ENCODE measurements at places on chromosomes 12 and 14. TPM values are rescaled to one million over a fixed set of nuclear protein-coding genes. Genes with fewer than 3 reads are reported as not detected.

The NCKAP5L gene
- polyA plus RNA-seq = 0.92 TPM

The SDSL gene
- polyA plus RNA-seq = 32.6 TPM

The EP400 gene
- 3.2 TPM for polyA plus RNA-seq

The PROX2 gene
- 0.01 TPM for polyA plus RNA-seq

The GUCY2C gene
- 9.0 TPM for polyA plus RNA-seq

The MMP19 gene
- polyA plus RNA-seq = 6.0 TPM

The TMX1 gene
- 5.4 TPM for polyA plus RNA-seq

The CD4 gene
- 26.6 TPM for polyA plus RNA-seq

The PTPN21 gene
- 12.6 TPM for polyA plus RNA-seq

The SLC10A1 gene
- not detected for polyA plus RNA-seq

The AICDA gene
- not detected for polyA plus RNA-seq

The MMAB gene
- polyA plus RNA-seq = 64.3 TPM

The B4GALNT3 gene
- polyA plus RNA-seq = 12.0 TPM

The TPPP2 gene
- polyA plus RNA-seq = 0.36 TPM

The RASSF9 gene
- polyA plus RNA-seq = 0.60 TPM

The MYL2 gene
- polyA plus RNA-seq = 19.0 TPM

The KSR2 gene
- 0.46 TPM for polyA plus RNA-seq

The RASSF8 gene
- polyA plus RNA-seq = 6.0 TPM

The EGLN3 gene
- 58.9 TPM for polyA plus RNA-seq

The FBLN5 gene
- polyA plus RNA-seq = 3.0 TPM

The DTX1 gene
- 1.2 TPM for polyA plus RNA-seq

The C12orf50 gene
- not detected for polyA plus RNA-seq

The PTPRR gene
- 22.8 TPM for polyA plus RNA-seq

The SLC6A13 gene
- polyA plus RNA-seq = 0.10 TPM

The APOF gene
- polyA plus RNA-seq = not detected

The CAPZA3 gene
- not detected for polyA plus RNA-seq

The OTX2 gene
- polyA plus RNA-seq = not detected

The IGF1 gene
- polyA plus RNA-seq = 12.0 TPM

The GLI1 gene
- polyA plus RNA-seq = 1.5 TPM

The NR2C1 gene
- polyA plus RNA-seq = 12.2 TPM

The RND1 gene
- 2.4 TPM for polyA plus RNA-seq

The CEBPE gene
- not detected for polyA plus RNA-seq

The LRIG3 gene
- 6.6 TPM for polyA plus RNA-seq

The C12orf60 gene
- 0.96 TPM for polyA plus RNA-seq

The ASIC1 gene
- polyA plus RNA-seq = not detected

The STRAP gene
- polyA plus RNA-seq = 75.7 TPM

The TMEM179 gene
- polyA plus RNA-seq = 4.2 TPM

The DDHD1 gene
- polyA plus RNA-seq = 4.8 TPM

The AACS gene
- polyA plus RNA-seq = 34.9 TPM

The RPL10L gene
- 3.2 TPM for polyA plus RNA-seq

The ERP27 gene
- polyA plus RNA-seq = 2.3 TPM

The PZP gene
- polyA plus RNA-seq = not detected

The SLCO1C1 gene
- not detected for polyA plus RNA-seq

The CELA1 gene
- polyA plus RNA-seq = not detected

The TPH2 gene
- polyA plus RNA-seq = not detected

The SMIM41 gene
- not detected for polyA plus RNA-seq

The DENND5B gene
- 3.9 TPM for polyA plus RNA-seq

The B4GALNT1 gene
- 2.7 TPM for polyA plus RNA-seq

The PLEKHH1 gene
- polyA plus RNA-seq = 25.3 TPM
